ENCODE measurements at places on chromosomes 1 and 21. TPM values are rescaled to one million over a fixed set of nuclear protein-coding genes. Genes with fewer than 3 reads are reported as not detected.
A peak's percentile ranks its signal among the peaks of the same experiment; 100 is the strongest.

GRCh38 chr1:202848191-202848542, 37.4 kb downstream of the PCAT6 start:
- H3K4me1 ChIP-seq: peaks cover 15% of the 10 kb centered on the region
- no peak for DNase-seq
- H3K27ac ChIP-seq: no peak overlapping the region
- no peaks in the 10 kb centered on the region for H3K27me3 ChIP-seq

- no peak for DNase-seq
- H3K4me1 ChIP-seq: peaks cover 32% of the 10 kb centered on the region
- H3K36me3 ChIP-seq: peaks cover 29% of the 10 kb centered on the region
- H3K4me3 ChIP-seq: peak overlapping the region; percentile 97
These were observed 1.2 kb downstream of the BTF3L4 start for GRCh38 chr1:52057255-52057654.

- H3K27me3 ChIP-seq: no peaks in the 10 kb centered on the region
- H3K4me1 ChIP-seq: no peaks in the 10 kb centered on the region
- no peak overlapping the region for H3K27ac ChIP-seq
- H3K4me3 ChIP-seq: no peak overlapping the region
These were observed 33.7 kb downstream of the CFH start for GRCh38 chr1:196685506-196685905.

- H3K27me3 ChIP-seq: no peaks in the 10 kb centered on the region
- no peak for DNase-seq
- no peak overlapping the region for H3K27ac ChIP-seq
- no peaks in the 10 kb centered on the region for H3K4me1 ChIP-seq
- no peak overlapping the region for H3K4me3 ChIP-seq
These were observed 18.7 kb upstream of the RERE start for GRCh38 chr1:8835941-8836643.

- H3K4me1 ChIP-seq: peaks cover 43% of the 10 kb centered on the region
- peak; percentile 28 for DNase-seq
- no peaks in the 10 kb centered on the region for H3K36me3 ChIP-seq
- no peak overlapping the region for H3K4me3 ChIP-seq
- H3K27ac ChIP-seq: peak overlapping the region; percentile 91
- peaks cover 27% of the 10 kb centered on the region for H3K27me3 ChIP-seq
These were observed 34.6 kb downstream of the IL12RB2 start for GRCh38 chr1:67342076-67342890.

Gene TMEM222
- 28.7 TPM for total RNA-seq

Gene MSH4
- 0.30 TPM for total RNA-seq

Gene MPZ
- 3.2 TPM for total RNA-seq
